H7 (cell line): ENCODE measurements at places on chromosomes 1 and 21. TPM values are rescaled to one million over a fixed set of nuclear protein-coding genes. Genes with fewer than 3 reads are reported as not detected.

DNA sequence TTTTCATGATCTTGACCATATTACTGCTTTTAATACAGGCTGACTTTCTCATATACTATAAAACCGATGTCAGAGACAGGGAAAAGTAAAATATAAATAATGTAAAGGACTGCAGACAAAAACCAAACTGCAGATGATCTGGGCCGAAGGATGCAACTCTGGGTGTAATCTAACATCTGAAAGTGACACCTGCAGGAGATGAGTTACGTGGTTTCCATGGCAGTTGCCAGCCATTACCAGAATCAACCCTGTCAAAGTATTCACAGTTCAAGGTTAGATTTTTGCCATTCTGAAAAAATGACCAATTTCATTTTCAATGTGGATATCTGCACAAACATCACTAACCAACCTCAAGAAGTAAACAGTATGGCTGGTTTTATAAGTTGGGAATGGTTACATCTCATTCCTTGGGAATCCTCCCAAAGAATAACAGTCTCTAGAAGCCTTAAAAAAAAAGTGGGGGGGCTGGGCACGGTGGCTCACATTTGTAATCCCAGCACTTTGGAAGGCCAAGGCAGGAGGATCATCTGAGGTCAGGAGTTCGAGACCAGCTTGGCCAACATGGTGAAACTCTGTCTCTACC lies 27.7 kb downstream of the DNAJC11 start:
- no peak for DNase-seq

The CRABP2 gene
- total RNA-seq: 137 and 190 TPM in 2 replicates

DNA sequence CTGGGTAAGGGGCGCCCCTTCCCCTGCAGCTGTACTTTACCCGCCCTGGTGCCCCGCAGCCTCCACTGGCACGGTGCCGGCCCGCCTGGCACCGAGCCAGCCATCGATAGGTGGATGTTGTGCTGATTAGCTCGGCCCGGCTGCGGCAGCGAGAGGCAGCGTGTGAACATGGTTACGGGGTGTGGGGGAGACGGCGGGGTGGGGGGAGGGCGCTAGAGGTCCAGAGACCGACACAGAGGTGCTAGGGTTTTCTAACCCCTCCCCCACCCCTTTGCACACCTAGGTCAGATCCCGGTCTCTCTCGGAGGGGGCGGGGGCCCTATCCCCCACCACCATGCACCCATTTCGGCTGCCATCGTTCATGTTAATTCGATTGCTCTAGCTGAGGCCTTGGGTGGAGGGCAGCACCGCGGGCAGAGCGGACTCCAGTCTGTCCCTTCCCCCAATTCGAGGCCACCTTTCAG lies 6.7 kb downstream of the EFNA4 start:
- DNase-seq: peak; percentile 72

DNA sequence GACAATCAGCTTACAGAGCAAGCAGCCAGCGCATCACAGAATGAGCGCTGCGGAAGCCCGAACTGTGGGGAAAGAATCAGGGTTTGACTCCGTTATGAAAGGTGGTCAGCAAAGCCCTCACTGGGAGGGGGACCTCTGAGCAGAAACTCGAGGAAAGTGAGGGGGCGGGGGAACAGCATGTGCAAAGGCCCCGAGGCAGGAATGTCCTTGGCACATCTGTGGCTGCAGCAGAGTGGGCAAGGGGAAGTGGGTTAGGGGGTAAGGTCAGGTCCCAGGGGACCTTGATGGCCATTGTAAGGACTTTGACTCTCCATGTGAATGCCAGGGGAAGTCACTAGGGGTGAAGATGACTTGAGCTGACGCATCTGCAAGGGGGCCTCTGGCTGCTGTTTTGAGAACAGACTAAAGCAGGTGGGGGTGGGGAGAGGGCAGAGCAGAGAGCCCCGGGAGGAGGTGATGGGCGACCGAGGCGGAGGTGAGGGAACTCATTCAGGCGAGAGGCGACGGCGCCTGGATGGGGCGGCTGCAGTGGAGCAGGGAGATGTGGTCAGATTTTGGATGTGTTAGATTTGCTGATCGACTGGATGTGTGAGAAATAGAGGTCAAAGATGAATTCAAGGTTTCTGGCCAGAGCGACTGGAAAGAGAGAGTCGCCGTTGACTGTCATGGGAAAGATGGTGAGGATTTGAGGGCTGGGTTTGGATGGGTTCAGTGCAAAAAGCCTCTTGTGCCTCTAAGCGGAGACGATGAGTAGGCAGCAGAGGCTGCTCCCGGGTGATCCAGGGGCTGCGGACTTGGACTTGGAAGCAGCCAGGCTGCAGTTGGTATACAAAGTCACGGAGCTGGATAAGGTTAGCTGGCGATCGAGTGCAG lies 108.0 kb upstream of the ZBTB40 start:
- peak; percentile 53 for DNase-seq

The PDC gene
- not detected in 2 replicates for total RNA-seq

DNA sequence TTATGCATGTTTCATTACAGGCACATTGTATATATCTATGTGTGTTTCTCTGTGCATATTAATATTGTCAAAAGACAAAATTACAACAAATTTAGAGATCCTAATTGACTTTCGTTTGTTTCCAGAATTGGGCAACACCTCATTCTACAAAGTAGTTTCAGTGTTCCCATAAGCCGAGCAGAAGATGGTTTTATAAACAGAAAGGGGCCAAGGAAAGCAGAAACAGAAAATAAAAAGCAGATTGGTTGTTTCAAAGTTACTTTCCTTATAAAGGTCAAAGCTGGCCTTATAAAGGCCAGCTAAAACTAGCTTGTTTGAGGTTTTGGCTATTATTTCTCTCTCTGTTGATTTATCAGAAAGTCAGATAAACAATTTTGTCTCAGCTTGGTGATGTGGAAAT lies 116.2 kb upstream of the FGGY start:
- no peak for DNase-seq

- DNase-seq: no peak
Observed at GRCh38 chr21:33608559-33608958, 20.1 kb upstream of the DONSON start.
